ENCODE measurements at places on chromosomes 3 and 15.

GRCh38 chr3:248864-249520 is 52.4 kb downstream of the CHL1 start:
- no peak for DNase-seq

DNA sequence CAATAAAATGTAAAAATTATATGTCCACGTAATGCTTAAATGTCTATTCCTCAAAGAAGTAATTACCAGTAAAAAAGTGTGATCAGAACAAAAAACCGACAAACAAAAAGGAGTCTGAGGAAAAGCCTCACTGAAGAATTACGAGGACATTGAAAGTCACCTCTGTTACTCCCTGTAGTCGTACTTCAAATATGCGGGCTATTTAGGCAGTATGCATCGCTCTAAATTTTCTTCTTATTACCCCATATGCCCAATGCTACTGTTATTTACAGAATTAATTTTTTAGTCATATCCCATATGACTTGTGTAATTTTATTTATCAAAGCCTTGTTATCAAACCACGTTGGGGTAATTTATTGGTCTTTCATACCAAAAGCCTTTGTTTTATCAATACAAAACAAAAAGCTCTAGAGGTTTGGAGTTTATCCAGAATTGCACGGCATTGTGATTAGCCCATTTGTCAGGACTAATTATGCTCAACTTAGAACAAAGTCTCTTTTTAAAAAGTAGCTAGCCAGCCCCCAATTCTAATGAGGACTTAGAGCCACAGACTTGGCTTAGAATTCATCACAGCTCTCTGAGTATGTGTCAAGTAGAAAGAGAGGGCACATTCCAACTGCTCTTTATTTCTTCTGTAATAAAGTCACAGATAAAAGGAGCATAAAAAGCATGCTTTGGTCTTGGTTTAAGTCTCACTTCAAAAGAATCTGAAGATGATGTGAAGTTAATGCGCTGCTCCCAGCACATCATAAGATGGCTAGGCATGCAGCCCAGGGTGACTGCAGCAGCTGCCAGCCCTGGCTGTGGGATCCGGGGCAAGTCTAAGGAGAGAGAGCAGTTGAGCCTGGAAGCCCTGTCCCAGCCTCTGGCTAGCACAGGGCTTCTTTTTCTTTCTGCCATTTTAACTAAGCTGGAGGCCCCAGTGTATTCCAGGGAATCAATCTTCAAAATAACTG is 521.0 kb downstream of the GABRG3 start:
- DNase-seq, result peak; percentile 96

GRCh38 chr15:23073890-23074646 is 34.7 kb upstream of the TUBGCP5 start:
- peak; percentile 6 for DNase-seq

DNA sequence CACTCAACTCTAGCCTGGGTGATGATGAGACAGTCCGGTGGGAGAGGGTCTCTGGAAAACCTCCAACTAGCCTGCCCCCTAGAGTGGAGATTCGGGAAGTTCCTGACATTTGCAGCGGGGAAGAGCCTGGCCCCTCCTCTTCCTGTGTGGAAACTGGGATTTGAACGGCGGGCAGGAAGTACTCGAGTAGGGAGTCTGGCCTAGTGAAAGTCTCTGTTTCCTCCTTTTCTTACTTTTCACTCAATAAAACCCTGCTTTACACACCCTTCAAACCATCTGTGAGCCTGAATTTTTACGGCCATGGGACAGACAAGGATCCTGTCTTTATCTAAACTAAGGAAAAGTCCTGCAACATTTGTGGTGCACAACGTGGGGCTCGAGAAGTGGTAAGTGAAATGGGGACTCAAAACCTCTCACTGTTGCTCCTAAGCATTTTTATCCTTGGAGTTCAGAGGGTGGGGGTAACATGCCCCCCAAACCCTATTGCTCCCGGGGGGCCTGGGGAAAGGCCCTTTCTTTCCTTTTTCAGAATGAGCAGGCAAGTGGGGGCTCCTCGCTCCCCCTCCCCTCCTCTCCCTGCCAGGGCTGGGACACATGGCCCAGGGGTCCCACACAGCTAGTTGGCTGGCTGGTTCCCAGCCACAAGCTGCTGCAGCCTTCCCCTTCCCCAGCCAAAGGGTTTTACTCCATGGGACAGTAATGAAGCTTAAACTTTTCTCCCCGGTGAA is 224.7 kb upstream of the GBE1 start:
- no peak for DNase-seq

DNA sequence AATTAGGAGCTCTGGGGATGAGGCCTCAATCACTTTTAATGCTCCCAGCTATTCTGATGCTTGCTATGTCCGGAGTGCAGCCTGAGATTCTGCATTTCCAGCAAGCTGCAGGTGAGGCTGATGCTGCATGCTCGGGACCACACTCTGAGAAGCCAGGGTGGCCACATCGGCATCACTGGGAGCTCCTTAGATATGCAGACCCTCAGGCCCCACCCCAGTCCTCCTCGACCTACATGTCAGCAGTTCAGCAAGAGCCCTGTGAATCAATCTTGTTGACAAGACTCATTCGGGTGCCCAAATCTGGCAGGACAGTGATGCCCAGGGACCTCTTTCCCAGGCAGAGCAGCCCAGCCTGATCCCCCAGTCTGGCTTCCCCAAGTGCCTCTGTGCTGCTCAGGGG is 44.1 kb upstream of the LCTL start:
- DNase-seq, result no peak

GRCh38 chr3:112579697-112580096 is 17.9 kb downstream of the SLC35A5 start:
- DNase-seq, result peak; percentile 55

- DNase-seq, result no peak
Measured at GRCh38 chr3:4768521-4768920, 210.7 kb upstream of the BHLHE40 start.

- DNase-seq, result no peak
Measured at GRCh38 chr3:83096-83495, 113.5 kb upstream of the CHL1 start.

- no peak for DNase-seq
Measured at GRCh38 chr3:46324036-46324435, 29.9 kb upstream of the CCR2 start.

DNA sequence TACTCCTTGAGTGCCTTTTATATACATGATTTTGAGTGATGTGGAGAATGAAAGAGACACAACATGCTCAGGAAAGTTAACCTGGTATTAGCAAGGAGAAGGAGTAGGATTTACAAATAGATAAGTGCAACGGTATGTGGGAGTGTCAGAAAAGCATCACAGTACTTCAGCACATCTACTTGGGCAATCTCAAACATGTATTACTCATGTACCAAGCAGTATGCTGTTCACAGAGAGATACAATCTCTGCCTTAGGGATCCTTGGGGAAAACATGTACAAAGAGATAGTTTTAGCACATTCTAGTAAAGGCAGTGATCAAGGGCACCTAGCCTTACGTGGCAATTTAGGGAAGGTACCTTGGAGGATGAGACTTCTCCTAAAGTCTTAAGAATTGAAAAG is 146.5 kb downstream of the FILIP1L start:
- no peak for DNase-seq

- no peak for DNase-seq
Measured at GRCh38 chr3:70823622-70824021, 511.2 kb upstream of the MDFIC2 start.

DNA sequence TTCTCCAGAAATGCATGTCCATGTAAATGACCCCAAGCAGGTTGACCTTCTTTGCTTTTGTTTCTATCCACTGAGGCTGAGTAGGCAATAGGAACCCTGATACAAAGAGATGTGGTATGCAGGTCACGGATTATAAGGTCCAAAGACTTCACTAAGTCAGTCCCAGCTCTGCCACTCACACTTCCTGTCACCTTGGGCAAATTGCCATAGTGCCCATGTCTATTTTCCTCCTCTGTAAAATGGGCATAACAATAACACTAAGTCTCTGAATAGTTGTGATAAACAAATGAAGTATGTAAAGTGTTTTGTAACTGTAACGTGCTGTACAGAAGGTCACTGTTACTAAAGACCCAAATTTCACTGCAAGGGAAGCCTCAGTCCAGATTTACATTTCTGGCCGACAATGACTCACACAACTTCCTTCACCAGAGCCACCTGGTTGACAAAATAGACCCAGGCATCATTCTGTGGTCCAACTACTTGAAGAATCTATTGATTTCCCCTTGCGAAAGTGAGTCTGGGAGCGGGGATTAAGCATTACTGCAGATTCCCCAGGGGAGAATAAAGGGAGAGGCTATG is 175.4 kb upstream of the LPP start:
- no peak for DNase-seq

- DNase-seq, result no peak
Measured at GRCh38 chr3:71011565-71012287, 571.8 kb downstream of the FOXP1 start.

GRCh38 chr15:51299187-51300015 is 39.0 kb downstream of the CYP19A1 start:
- no peak for DNase-seq

DNA sequence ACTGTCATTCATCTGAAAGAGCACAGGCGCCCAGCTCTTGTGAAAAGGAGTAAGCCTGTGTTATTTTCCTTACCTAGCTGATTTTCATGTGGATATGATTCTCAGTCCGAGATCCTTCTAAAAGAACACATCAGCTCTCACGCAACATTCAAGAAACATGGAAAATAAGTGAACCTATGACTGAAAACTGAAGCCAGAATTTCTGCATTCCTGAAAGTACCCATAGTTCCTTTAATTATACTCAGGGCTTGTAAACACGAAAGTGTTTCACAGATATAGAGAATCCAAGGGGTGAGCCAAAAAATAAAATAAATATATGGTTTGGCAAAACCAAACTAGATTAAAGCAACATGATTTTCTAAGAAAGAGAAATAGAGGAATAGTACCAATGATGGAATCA is 100.8 kb upstream of the CHMP2B start:
- no peak for DNase-seq

GRCh38 chr3:45269952-45270351 is 43.9 kb upstream of the TMEM158 start:
- DNase-seq, result no peak

DNA sequence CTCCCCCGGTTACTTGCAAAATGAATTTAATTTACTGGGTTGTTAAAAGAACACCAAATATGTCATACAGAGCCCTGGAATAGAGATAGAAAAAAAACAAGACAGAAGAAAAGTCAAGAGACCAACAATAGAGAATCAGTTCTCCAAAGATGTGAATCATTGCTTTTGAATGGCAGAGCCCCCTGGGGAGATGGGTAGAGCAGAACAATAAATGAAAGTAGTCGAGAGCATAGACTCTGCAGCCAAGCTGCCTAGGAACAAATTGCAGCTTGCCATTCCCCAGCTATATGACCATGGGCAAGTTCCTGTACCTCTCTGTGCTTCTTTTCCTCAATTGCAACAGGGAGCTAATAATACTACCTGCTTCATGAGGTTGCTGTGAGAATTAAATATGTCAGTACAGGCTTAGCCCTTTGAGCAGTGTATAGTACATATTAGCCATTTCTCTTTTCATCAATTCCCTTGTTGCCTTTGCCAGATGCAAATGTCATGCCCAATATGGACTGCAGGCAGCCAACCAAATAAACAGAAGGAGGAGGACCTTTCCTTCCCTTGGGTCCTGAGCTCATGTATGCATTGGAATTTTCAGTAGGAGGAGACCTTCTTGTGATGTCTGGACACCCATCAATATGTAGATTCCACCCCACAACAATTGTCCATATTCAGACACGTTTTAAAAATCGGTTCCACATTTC is 25.0 kb upstream of the BFSP2 start:
- peak; percentile 35 for DNase-seq

GRCh38 chr15:96330450-96331143 is at the start of gene NR2F2:
Gene NR2F2, plus strand, starts transcription at chr15:96330700. Its CDS starts 1,406 bp downstream, at chr15:96332106.
- peak; percentile 99 for DNase-seq
